ENCODE measurements at places on chromosomes 5 and 9.

DNA sequence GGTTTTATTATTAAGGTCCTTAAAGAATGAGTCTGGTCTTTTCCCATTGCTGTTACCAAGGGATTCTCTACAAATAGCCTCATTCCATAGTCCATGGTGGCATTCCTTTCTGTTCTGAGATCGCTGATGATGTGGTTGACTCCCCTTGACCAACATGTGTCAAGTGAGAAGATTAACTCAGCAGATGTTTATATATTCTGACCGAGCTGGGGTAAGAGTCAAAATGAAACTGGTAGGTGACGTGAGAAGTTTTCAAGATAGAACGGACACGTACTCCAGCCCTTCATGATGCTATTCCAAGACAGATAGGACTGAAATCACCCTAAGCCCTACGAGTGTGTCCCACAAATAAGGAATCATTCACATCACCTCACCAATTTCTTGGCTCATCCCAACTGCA is 155.5 kb upstream of the WWC1 start:
- no peak for DNase-seq

GRCh38 chr5:132459031-132459982 is 31.3 kb downstream of the IRF1 start:
- DNase-seq, result no peak

- no peak for DNase-seq
Measured at GRCh38 chr9:92424340-92424739, at the start of gene OMD. OMD (minus strand) TSS chr9:92424471; CDS start chr9:92417558, 6,913 bp downstream.

DNA sequence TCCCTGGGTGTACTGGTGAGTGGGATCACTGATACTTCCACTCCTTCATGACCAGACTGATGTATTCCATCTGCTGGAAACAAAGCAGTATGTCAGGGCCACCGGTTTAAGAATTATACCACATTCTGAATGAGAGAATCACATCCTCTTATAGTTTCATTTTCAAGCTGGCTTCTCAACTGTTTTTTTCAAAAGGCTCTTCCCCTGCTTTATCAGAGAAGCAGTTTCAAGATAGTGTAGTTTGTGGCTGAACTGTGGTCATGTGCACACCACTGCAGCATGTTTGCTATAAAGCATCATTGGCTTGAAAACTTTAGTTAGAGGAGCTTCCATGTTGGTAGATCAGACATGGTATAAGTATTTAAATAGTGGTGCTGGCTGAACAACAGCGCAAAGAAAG is 450.5 kb upstream of the CDH10 start:
- no peak for DNase-seq

DNA sequence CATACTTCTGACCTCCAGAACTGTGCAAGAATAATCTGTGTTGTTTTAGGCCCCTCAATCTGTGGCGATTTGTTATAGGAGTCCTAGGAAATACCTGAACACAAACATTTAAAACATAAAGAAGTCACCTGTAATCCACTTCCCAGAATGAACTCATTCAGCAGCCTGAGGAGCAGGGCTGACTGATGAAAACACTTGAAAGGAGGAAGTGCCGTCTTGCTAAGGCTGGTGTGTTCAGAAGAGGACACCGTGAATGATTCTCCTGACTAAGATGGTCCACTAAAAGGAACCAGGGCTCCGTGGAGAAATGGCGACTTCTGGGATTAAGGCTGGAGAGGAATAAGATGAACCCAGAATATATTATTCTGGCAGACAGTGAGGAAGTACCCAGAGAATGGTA is 18.7 kb upstream of the MARCHF6 start:
- no peak for DNase-seq

DNA sequence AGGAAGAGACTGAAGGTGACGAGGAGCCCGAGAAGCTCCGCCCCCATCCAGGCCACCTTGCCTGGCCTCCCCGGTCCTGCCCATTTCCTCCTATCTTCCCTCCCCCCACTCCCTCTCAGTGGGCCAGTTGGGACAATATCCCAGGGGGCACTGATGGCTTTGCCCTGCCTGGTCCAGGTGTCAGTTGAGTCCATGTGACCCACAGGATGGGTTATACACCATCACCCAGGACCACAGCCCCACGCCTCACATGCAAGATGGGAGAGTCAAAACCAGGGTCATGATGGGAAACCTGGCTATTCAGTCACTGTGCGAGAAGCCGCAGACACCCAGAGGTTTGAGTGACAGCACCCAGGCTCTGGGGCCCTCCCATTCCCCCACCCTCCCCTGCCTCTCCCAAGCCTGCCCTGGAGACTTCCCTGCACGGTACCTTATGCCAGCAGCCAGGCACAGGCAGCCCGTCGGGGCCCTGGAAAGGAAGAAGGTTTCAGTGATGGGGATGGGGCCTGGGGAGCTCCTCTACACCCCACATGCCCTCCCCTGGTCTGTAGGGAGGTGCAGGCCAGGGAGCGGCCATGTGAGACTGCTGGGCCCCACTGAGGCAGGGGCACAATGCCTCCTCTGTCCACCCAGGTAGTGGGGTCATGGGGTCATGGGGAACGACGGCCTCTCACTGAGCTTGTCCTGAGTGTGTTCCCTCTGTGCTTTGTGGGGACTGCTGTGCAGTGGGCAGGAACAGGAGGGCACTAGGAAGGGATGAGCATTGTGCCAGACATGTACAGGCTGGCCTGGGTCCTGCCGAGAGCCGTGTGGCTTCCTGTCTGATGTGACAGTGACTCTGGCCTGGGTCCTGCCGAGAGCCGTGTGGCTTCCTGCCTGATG is 6.3 kb upstream of the PHYKPL start:
- DNase-seq, result no peak

DNA sequence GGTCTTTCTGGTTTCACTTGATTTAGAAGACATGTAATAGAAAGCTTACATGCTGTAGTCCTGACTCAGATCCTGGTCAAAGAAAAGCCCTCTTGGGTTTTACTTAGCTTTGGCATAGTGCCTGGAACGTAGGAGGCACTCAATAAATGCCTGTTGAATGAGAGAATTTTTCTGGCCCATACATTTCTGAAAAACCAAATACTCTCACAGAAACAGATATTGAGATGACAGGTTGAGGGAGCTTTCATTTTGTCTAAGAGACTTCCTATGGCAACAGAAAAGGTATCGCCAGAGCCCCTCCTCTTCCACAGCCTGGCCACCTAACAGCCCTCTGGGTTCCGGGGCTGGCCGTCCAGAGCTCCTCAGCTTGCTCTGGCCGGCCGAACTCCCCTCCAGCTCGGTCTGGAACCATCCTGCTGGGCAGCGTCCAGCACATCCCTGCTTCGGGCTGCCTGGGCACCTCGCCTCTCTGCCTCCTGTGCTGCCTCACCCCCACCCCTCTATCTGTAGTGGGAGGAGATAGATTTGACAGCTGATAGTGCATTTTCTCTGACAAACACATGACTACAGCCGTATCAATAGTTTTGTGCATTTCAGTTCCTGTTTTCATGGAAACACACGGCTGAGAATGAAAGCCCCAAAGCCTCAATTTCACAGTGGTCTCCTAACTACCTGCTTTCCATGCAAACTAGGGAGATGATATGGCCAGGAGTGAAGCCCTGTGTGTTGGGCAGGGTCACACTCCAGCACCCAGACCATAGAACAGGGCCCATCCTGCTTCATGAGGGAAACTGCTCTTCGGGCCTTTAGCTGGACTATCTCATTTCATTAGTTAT is 1.1 kb downstream of the IL4 start:
- DNase-seq, result no peak

Measured in stimulated activated CD8-positive, alpha-beta memory T cell treated with anti-CD3 and anti-CD28 coated beads, Interleukin-2, amount 100 ng/mL, for 48 hours (primary cell).